ENCODE measurements at places on chromosomes 1 and 21.

- peak; percentile 84 for DNase-seq
These were observed at the start of gene LRRC8B for GRCh38 chr1:89524369-89525168. Gene LRRC8B (plus strand): TSS chr1:89524829. CDS start chr1:89582651, 57,822 bp downstream.

GRCh38 chr1:203131548-203132200, 4.1 kb downstream of the ADORA1 start:
- no peak for DNase-seq

DNA sequence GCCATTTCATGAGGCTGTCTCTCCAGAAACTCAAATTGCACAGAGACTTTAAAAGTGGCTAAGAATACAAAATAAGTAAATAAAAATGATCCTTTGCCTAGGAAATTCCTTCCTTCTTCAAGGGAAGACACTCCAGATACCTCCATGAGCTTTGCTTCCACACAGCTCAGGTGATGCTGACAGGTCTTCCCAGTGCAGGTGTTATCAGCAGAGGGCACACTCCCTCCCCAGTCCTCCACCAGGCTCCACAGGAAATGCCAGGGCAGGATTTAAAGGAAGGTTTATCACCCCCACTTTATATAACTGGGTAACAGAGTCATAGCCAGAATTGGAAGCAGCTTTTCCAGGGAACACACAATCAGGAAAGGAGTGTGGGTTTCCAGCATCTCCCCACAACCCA, 5.7 kb downstream of the HSD3B2 start:
- no peak for DNase-seq

DNA sequence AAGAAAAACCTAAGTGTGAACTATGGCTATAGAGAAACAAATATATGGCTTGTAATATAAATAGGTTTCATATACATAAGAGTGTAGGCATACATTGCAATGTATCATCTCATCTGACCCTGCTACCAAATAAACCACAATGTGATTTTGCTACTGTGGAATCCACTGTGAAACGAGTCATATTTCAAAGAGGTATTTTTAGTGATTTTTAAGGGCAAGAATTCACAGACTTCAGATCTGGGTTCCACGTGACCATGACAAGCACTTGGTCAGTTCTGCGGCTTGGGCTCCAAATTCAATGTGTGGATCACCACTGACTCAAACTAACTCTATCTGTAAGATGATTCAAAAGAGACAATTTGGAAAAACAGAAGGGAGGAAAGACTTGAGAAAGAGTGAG, 147.0 kb upstream of the ERG start:
- DNase-seq: peak; percentile 95

DNA sequence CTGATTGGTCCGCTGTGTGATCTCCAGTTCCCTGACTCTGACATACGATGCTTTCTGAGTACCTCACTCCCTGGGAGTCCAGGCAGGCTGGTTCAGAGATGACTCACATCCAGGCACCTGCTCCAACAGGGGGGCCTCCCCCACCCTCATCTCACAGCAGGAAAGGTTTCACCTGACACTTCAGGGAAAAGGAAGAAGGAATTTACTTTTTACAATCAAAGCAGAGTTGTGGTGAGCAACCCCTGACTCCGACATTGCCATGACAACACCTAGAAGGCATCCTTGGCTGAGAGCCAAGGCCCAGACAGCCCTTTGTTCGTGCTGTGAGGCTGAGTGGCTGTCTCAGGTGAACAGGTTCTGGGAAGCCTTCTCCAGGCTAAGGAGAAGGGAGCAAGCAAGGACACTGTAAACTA, 164.6 kb upstream of the GJB5 start:
- no peak for DNase-seq
